ENCODE measurements at places on chromosomes 2 and 18.

- no peak for DNase-seq
These were observed 6.2 kb downstream of the IMPA2 start for GRCh38 chr18:11987527-11987926.

GRCh38 chr2:108937367-108938017 lies 51.5 kb downstream of the EDAR start:
- no peak for DNase-seq

GRCh38 chr2:149357058-149357457 lies 26.7 kb downstream of the LYPD6 start:
- no peak for DNase-seq

DNA sequence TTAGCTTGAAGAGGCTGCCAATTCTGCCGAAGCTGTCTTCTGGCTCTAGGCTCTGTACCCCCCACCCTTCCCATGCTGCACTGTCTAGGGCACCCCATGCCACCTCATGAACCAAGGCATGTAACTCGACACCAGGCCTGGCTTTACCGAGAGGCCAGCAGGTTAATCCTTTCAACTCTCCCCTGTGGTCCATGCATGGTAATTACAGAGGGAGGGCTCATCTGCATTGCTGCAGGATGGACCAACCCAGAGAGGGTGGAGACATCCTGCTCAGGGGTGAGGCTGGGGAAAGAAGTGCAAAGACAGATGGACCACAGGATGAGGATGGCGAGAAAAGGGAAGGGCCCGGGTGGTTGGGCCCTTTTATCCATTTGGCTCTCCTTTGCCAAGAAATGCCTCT lies 65.8 kb downstream of the KCTD1 start:
- DNase-seq = no peak

DNA sequence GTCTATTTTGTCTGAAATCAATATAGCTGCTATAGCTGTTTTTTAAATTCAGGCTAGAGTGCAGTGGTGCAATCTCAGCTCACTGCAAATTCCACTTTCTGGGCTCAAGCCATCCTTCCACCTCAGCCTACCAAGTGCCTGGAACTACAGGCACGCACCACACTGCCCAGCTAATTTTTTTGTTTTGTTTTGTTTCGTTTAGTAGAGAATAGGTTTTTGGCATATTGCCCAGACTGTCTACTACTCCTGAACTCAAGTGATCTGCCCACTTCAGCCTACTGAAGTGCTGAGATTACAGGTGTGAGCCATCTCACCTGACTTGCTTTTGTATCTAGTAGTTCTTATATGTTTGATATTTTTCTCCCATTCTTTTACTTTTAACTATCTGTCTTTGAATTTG lies 259.7 kb downstream of the CDH19 start:
- DNase-seq = no peak

GRCh38 chr2:172821370-172822338 lies 86.0 kb downstream of the RAPGEF4 start:
- DNase-seq = no peak

- DNase-seq = no peak
These were observed 263.6 kb downstream of the DYSF start for GRCh38 chr2:71716697-71717624.

GRCh38 chr2:88765154-88765888 lies 73.8 kb downstream of the RPIA start:
- DNase-seq = peak; percentile 18

- DNase-seq = no peak
These were observed 3.0 kb downstream of the GBX2 start for GRCh38 chr2:236164925-236165841.

- no peak for DNase-seq
These were observed 3.6 kb downstream of the CXCR4 start for GRCh38 chr2:136114382-136114781.

GRCh38 chr2:201233192-201233811 lies 27.0 kb upstream of the CASP8 start:
- DNase-seq = peak; percentile 72

GRCh38 chr2:99706735-99707134 lies 216.9 kb upstream of the REV1 start:
- no peak for DNase-seq

DNA sequence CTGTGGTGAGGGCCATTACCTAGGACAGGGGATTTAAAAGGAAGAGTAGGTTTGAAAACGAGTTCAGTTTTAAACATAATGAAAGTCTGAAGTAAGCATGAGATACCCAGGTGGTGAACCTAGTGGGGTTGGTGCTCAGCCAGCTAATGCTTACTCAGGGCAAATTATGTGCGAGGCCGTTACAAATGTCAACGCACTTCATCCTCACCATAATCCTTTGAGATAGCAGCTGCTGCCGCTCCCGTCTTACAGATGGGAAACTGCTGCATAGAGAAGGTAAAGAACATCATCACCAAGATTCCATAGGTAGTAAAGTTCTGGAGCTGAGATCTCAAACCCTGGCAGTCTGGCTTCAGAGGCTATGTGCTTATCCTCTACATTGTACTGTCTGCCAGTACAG lies 209.0 kb downstream of the DYM start:
- no peak for DNase-seq

Data from activated T-helper 1 cell treated with Interleukin-2 at 50 U/mL for 16 hours (primary cell).